RKO (cell line): ENCODE measurements at places on chromosomes 2 and 18.

DNA sequence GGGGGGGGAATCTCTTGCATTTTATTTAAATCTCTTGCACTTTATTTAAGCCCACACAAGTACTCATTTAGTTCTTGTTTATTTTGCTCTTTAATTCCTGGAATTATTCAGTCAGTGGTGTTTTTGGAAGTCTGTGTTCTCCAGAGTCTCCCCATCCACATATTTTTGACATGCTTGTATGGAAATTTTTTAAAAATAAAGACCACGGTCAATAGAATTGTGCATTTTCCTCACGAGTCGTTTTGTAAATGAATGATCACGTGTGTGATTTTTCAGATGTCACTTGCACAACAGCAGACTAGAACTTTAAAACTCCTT, 824 bp downstream of the CD302 start:
- no peak for DNase-seq

DNA sequence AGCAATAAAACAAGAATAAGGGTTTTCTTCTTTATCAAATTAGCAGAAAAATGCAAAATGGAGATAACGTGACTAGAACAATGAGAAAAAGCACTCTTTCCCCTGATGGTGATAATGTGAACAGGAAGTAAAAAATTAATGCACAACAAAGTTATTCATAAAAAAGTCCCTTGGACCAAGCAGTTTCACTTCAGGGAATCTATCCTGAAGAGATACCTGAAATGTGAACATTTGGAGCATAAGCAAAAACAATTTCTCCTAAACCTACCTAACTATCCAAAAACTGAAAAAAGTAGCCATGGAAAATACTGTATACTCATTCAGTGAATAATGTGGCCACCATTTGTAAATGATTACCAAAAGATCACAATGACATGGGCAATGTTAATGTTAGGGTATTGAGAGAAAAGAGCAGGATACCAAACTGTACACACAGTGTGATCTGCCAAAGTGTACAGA, 48.7 kb downstream of the TRIP12 start:
- DNase-seq, result no peak

- no peak for DNase-seq
Observed at GRCh38 chr18:49645841-49646351, 84.0 kb downstream of the LIPG start.

DNA sequence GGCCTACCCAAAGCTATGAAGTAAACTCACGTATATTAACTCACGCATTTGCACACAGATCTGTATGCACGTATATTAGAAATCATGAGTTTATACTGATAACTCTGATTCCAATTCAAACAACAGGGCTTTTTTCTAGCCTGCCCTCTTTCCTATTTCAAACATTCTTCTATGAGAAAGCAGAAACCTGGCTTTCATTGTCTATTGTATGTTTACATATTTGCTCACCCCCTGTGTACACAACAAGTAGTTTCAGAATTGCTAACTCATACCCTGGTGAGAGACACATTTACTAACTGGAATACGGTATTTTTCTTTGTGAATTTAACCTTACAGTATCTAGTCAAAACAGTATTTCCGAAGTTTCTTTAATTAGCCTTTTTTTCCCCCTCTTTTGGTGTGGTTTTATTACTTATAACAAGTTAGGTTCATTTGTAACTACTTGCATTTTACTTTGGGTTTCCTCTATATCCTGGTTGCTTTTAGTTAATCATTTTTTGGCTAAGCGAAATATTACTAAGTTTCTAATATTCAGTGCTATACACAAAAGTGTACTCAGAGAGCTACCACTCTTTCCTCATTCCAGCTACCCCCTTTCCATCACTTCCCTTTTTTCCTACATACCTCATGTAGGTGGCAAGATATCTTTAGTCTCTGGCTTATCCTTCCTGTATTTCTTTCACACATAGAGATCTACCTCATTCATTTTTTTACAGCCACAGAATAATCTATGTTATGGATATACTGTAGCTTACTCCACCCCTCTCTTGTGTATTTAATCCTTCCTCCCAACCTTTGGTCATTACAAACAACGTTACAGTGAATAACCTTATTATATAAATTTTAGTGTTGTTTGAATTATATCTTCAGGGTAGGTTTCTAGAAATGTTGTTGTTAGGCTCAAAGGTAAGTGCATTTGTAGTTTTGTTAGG, 112.7 kb upstream of the BCL2L11 start:
- no peak for DNase-seq
